Occipital lobe (tissue), 3 donors: ENCODE measurements at places on chromosomes 6 and 20. TPM values are rescaled to one million over a fixed set of nuclear protein-coding genes. Genes with fewer than 3 reads are reported as not detected.

GRCh38 chr6:31042806-31043205 lies 32.5 kb downstream of the MUC22 start:
- no peak for DNase-seq

TP53INP2 gene
- total RNA-seq = 3.9 TPM

GRCh38 chr6:105994591-105995390 lies 91.3 kb upstream of the PRDM1 start:
- no peak for DNase-seq

SAPCD1 gene
- 0.31 TPM for total RNA-seq

- DNase-seq = no peak
Observed at GRCh38 chr6:28776269-28777146, 147.3 kb downstream of the TRIM27 start.

GRCh38 chr6:132961122-132961521 lies 146.8 kb downstream of the RPS12 start:
- no peak for DNase-seq

- DNase-seq = no peak
Observed at GRCh38 chr20:58567437-58567836, 52.2 kb upstream of the APCDD1L start.

DNA sequence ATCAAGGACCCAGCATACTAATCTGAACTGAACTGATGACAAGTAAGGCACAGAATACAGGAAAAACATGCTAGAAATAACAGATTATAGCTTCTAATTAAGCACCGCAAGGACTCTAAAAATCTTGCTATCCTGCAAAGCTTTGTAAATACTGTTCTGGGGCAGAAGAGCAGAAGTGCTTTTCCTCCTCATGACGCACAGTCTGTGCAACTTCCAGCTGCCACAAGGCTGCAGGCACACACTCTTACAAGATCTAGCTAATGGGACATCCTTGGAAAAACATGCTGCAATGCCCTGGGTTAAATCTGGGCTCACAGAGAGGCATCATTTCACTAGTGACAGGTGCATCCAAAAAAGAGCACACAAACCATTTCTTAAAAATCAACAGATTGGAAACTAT lies 188.6 kb downstream of the GJA10 start:
- no peak for DNase-seq

GRCh38 chr6:5497896-5498578 lies 236.7 kb downstream of the FARS2 start:
- DNase-seq = no peak

GRCh38 chr6:33172688-33173534 lies 19.4 kb downstream of the COL11A2 start:
- no peak for DNase-seq

- no peak for DNase-seq
Observed at GRCh38 chr20:57090590-57091560, 175.6 kb downstream of the BMP7 start.

- DNase-seq = no peak
Observed at GRCh38 chr6:56532766-56533551, 109.7 kb downstream of the DST start.

- DNase-seq = no peak
Observed at GRCh38 chr6:111809264-111809663, 64.0 kb downstream of the FYN start.

- DNase-seq = no peak
Observed at GRCh38 chr20:63591786-63592355, 17.8 kb upstream of the HELZ2 start.

BRD2 gene
- 66.6 TPM for total RNA-seq

GRCh38 chr6:46105568-46105967 lies 24.2 kb upstream of the ENPP4 start:
- DNase-seq = no peak

VPS16 gene
- total RNA-seq = 51.3 TPM

GRCh38 chr6:145729887-145730286 lies 5.4 kb downstream of the EPM2A start:
- no peak for DNase-seq

GRCh38 chr20:7196481-7196880 lies 429.0 kb downstream of the BMP2 start:
- no peak for DNase-seq

OR2J3 gene
- not detected for total RNA-seq

C6orf163 gene
- total RNA-seq = 8.3 TPM

DNA sequence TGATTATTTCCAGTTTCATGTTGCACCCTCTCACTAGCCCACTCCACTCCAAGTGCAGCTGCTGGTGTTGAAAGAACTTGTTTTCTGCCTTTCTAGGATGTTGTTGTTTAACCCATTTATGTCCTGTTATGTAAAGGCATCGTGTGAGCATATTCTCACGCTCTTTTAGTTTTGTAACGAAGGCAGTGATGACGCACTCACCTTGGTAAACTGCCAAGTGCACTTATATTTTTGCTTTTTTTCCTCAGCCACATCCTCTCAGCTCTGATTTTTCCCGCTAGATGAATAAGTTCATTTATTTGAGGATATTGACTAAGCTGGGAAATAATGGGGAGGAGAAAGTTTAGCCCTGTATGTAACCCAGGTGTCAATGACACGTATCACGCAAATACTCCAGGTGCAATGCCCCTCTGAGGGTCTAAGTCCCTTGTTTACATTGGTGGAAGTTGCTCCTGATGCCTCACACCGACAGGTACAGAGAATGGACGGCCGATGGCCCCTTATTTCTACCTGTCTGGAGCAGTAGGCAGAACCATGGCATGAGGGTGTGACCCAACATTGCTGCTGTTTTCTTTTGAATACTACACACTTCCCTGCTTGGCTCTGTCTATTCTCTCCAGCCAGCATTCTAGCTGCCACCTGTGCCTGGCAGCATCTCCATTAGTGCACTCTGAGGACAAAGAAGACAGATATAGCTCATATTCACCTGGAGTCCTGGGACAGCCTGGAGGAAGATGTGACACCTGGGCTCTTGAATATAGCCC lies 132.7 kb upstream of the SLC24A3 start:
- no peak for DNase-seq

MOCS1 gene
- total RNA-seq = 4.7 TPM

GRCh38 chr20:62535964-62536363 lies 60.2 kb upstream of the GATA5 start:
- no peak for DNase-seq

JPH2 gene
- 0.16 TPM for total RNA-seq

CCN5 gene
- not detected for total RNA-seq

FAM162B gene
- 2.8 TPM for total RNA-seq

KCNS1 gene
- 2.7 TPM for total RNA-seq

RSPH3 gene
- total RNA-seq = 7.5 TPM

GRCh38 chr6:97067045-97067444 lies 142.5 kb downstream of the KLHL32 start:
- DNase-seq = no peak

DNA sequence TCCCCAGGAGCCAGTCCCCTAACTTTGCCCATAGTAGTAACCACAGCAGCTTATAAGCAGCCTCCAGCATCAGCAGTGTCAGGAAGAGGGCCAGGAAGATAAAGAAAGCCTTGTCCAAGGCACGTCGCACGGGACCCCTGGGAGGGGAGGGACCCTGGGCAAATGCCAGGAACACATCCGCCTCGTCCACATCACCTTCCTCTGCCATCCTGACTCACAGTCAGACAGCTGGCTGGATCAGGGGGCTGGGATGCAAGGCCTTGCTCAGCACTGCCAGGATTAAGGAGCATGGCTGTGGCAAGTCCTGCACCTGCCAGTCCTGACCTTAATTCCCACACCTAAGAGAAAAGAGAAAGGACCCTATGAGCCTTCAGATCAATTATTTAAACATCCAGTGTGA lies 11.5 kb upstream of the ZBTB22 start:
- no peak for DNase-seq

- no peak for DNase-seq
Observed at GRCh38 chr6:135073217-135073616, 18.6 kb upstream of the HBS1L start.

DNA sequence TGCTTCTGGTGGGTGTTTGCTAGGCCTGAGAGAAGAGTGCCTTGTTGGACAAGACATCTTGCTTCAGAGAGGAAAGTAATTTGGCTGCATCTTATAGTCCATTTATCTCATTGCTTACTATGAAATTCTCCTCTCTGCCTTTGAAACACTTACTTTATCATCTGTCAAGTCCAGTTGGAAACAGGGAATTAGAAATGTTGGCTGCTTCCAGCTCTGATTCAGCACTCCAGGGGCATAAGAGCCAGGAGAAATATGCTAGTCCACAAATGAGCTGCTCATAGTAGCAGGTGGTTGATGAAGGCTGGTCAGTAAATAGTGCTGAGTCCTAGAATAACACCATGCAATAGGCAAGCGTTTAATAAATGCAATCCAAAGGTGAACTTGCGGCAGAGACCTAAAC lies 227.1 kb downstream of the SLC35F1 start:
- no peak for DNase-seq

- DNase-seq = no peak
Observed at GRCh38 chr6:53917464-53917842, 122.6 kb downstream of the LRRC1 start.

FAXC gene
- total RNA-seq = 49.3 TPM

DNA sequence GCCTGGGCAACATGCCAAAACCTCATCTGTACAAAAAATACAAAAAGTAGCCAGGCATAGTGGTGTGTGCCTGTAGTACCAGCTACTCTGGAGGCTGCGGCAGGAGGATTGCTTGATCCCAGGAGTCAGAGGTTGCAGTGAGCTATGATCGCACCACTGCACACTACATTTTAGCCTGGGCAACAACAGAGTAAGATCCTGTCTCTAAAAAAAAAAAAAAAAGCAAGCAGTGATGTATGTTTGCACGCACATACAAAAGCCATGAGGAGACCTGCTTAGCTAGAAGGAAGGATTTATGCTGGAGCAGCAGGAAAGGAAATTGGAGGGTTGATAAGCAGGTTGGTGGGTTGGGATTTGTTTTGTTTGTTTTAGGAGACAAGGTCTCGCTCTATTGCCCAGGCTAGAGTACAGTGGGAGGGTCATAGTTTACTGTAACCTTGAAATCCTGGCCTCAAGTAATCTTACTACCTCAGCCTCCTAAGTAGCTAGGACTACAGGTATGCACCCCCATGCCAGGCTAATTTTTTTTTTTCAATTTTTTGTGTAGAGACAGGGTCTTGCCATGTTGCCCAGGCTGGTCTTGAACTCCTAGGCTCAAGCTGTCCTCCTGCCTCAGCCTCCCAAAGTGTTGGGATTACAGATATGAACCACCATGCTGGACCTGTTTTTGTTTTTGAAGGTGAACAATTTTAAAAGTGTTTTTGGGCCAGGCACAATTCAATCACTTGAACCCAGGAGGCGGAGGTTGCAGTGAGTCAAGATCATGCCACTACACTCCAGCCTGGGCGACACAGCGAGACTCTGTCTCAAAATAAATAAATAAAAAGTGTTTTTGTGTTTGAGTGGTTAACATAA lies 4.0 kb downstream of the ZSWIM3 start:
- DNase-seq = no peak

GRCh38 chr20:31710423-31711108 lies 12.1 kb downstream of the BCL2L1 start:
- DNase-seq = no peak

KCNQ5 gene
- 12.9 TPM for total RNA-seq

GRCh38 chr6:75481936-75482593 lies 11.5 kb downstream of the FILIP1 start:
- no peak for DNase-seq

DNA sequence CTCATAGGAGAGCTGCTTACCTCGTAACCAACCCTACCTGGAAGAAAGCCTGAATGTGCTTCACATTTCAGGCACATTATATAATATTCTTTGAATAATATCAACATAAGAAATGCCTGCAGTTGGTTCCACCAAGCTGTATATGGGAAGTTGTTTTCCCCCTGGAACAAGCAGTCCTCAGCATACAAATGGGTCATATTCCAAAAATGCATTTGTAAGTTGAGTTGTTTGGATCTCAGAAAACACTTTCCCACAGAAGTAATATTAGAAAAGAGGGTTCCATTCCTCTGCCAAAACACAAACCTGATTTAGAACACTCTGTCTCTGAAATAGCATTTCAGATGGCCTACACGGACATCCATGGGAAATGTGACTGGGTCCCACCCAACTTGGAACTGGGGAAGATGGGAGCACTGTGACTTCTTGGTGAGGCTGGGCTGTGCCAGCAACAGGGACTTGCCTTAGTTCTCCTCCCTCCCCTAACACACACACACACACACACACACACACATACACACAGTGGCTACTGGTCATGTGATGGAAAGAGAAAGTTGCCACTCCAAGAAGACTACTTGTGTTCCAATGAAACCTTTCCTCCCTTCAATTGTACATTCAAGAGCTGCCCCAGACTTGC lies 11.4 kb upstream of the RCAN2 start:
- no peak for DNase-seq

CNBD2 gene
- 5.5 TPM for total RNA-seq

GRM1 gene
- total RNA-seq = 22.3 TPM

RFX6 gene
- total RNA-seq = not detected

DNA sequence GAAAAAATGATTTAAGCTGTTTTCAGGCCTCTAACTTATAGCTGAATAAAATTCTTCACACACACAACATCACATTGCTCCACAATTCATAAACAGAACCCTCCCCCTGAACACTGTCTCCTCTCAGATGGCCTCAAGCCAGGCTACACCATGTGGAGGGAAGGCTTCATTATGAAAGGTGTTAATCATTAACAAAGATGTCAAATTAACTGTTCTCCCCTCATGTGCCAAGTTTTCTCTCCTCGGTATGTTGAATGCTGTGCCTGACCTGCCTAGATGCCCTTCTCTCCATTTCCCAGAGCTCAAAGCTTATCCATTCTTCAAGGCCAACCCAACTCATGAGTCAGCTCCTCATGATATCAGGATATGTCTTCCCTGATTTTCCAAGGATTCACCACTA lies 210.4 kb downstream of the GMDS start:
- DNase-seq = no peak

DNA sequence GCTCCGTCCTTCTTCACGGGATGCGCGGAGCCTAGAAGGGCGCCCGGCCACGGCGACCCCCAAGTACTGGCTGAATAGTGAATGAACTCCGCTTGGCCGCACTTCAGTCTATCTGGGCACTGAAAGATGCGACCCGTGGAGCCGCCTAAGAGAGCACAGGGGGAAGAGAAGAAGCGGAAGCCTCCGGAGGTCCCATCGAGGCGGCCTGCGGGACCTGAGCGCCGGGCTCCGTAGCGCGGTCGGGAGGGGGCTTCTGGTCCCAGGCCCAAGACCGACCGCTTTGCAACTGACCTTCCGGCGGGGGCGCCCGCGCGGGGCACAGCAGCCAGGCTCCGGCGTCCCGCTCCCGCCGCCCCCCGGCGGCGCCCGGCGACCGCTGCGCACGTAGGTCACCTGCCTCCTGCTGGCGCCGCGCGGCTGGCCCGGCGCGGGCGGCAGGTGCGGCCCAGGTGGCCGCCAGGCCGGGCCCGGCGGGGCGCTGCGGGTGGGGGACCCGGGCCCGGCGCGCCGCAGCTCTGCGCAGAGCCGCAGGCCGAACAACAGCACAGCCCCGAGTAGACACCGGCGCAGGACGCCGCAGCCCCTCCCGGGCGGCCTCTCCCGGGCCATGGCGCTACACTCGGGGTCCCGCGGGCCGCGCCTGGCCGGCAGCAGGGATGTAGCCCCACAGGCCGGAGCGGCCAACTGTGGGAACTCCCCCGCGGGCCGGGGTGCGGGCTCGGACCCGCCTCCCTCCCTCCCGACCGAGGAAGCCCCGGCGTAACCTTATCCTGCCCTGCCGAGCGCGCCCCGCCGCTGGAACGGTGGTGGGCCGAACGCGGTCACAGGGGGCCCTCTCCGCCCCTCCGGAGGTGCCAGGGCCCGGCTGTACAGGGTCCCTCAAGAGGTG lies at the start of gene METTL24:
TSS of gene METTL24 (minus strand) at position 686 of the 889 bp plus-strand sequence. CDS start at position 609, 77 bp downstream.
- DNase-seq = no peak

HLA-C gene
- 28.1 TPM for total RNA-seq

GRCh38 chr6:162713974-162714780 lies 13.4 kb downstream of the PRKN start:
- no peak for DNase-seq

- DNase-seq = no peak
Observed at GRCh38 chr6:156869980-156870398, 92.8 kb downstream of the ARID1B start.

CDC40 gene
- 28.2 TPM for total RNA-seq
